ENCODE measurements at places on chromosomes 3 and 15.

DNA sequence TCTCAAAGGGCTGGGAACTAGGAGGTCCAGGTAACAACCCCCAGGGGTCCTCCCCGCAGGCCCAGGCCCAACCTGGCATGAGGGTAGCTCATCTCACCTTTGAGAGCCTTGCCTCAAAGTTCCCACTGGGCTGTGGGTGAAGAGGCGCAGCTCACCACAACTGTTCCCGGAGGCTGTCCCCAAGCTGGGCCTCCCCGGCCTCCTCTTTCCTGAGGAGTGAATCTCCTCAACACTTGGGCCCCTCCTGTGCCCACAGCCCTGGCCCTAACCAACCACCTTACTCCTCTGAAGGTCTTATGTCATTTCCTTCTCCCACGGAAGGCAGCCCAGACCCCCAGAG lies 27.5 kb upstream of the CORO2B start:
- no peak for DNase-seq

DNA sequence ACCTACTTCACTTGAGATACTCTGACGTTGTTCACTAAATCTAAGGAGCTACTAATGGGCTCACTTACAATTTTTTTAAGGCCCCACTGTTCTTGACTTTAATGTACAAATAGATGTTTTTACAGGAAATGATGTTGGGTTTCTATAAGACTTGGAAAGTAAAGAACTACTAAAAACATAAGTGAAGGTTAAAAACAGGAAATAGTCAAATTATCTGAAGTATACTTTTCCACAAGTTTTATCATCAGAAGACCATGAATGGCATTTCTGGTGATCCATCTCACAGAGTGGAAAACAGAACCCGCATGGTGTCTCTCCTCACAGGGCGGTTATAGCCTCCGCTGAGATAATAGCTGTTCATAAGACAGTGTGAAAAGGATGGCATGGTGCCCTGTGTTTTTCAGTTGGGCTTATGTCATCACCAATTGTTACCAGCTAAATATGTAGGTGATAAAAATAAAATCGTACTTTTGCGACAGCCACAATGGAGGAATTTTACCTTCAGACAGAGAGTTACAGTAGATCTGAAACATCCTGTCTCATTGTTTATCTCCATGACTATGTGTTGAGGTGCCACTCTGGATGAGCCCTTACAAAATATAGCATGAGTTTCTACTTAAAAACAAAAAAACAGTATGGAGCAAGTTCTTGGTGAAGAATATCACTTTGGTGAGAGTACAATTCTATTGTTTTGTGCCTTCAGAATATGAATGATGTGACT lies 462.4 kb downstream of the RAP2B start:
- no peak for DNase-seq

- no peak for DNase-seq
Measured at GRCh38 chr3:74107451-74107850, 482.7 kb upstream of the PDZRN3 start.

GRCh38 chr15:74817370-74817737 lies 4.7 kb downstream of the LMAN1L start:
- DNase-seq = no peak

DNA sequence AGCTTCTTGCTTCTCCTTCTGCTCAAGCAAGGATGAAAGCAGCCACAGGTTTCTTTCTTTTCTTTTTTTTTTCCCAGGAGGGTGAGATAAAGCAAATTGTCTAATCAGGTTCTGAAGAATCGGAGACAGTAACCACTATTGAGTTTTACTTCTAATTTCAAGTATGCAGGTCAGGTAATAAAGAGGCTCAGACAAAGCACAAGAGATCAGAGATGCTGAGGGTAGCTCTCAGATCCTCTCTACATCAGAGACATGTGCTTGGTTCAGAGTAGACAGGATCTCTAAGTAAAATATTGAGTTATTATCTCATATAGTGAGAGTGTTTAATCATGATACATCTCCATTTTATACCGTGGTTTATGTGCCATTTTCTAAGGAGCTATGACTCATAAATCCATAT lies 168.5 kb downstream of the NFKBIZ start:
- DNase-seq = no peak

- no peak for DNase-seq
Measured at GRCh38 chr15:77839456-77839855, 206.7 kb upstream of the LINGO1 start.

GRCh38 chr3:99499235-99500158 lies 138.9 kb upstream of the COL8A1 start:
- peak; percentile 31 for DNase-seq

DNA sequence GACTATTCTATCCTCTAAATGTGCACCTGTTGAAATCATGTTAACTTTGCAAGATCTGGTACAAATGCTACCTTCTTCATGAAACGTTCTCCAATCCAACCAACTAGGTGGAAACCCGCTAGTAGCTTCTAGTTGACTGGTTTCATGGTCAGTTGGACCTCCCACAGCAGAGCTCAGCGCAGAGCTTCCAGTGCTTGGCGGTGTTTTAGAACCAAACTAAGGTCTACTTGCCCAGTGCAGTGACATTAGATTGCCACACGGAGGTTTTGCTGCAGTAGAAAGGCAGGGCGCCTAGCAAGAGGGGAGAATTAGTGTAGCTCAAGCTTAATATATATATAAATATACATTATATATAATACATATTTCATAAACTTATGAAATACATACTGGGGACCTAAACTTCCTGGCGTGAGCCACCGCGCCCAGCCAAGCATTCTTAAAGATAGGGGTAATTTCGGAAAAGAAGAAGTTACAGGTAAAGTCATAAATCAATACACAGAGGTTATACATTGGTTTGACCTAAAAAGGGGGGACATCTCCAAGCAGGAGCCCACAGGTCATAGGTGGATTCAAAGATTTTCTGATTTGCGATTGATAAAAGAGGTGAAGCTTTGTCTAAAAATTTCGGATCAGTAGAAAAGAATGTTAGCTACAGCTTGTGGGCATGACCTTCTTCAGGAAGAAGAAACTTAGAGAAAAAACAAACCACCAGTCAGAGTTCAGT lies 2.1 kb upstream of the OXSR1 start:
- DNase-seq = no peak

- no peak for DNase-seq
Measured at GRCh38 chr3:16999871-17000270, 115.1 kb downstream of the PLCL2 start.

GRCh38 chr15:70766597-70766996 lies 3.2 kb upstream of the UACA start:
- no peak for DNase-seq

GRCh38 chr3:184110316-184110725 lies 13.5 kb downstream of the HTR3E start:
- DNase-seq = no peak

DNA sequence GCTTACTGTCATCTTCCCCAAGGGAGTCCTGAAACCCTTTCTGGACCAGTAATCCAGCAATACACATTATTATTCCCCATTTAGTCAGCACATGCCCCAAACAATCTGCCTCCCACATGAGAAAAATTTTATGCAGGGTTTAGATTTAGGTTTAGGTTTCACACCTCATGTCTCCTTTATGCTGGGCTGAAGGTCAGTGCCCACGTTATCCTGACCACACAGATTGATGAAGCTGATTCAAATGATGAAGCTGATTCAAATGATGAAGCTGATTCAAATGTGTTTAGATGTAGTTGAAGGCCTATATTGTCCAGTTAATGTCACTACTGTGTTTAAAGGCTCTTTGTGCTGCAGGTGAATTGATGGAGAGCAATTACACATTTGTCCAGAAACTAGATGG lies 18.1 kb upstream of the ZBED2 start:
- DNase-seq = no peak

DNA sequence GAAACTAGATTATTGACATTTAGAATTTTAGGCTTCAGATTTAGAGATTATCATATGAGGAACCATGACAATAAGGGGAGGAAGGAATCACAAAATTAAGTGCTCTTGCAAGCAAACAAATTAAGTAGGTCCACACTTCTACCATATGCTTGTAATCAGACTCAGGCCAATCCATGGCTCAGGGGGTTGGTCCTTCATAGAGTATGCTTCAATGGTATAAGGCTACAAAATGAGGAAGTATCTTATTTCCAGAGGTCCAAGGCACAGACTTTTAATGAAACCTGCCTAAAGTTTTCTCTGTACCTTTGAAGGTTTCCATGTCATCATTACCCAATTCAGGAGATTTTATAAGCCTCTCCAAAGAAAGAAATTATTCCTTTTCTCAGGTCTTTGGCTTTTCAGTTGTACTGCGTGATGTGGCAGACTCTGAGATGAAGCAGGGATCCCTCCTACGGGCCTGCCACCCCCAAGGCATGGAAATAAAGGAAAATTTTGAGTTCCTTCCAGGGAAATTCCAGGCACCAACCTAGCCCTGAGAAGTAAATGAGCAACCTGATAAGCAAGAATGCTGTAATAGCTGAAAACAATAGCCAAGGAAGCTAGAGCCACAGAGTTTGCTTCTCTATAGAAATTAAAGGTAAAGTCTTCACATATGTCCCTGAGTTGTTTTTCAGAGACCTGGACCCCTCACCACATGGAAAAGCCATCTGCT lies 36.3 kb downstream of the SERPINI2 start:
- DNase-seq = no peak

DNA sequence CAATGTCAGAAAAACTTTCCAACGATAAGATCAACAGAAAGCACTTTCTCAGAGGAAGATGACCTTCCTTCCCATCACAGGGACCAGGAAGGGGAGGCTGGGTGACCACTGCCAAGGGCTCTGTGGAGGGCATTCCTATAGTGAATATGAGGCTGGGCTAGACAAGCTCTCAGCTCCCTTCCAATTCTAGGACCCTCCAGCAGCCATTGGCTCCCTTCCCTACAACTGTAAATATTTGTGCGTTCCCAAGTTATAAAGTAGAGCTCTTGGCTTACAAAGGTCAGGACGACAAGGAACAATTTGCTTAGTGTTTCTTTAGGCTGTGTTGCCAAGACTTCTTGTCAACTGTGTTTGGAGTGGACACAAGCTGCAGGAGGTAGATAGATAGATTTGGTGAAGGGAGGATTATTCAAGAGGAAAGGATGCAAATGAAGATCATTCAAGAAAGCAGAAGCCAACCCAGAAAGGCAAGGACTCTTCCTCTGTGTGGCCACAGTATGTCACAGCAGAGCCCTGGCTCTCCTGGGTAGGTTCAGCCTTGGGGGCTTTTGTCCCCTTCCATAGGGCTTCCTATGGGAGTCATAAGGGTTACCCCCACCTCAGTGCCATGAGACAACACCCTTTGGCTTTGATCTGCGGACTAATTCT lies 223.6 kb upstream of the TLE3 start:
- no peak for DNase-seq

GRCh38 chr3:60633644-60634043 lies 617.6 kb downstream of the FHIT start:
- no peak for DNase-seq

DNA sequence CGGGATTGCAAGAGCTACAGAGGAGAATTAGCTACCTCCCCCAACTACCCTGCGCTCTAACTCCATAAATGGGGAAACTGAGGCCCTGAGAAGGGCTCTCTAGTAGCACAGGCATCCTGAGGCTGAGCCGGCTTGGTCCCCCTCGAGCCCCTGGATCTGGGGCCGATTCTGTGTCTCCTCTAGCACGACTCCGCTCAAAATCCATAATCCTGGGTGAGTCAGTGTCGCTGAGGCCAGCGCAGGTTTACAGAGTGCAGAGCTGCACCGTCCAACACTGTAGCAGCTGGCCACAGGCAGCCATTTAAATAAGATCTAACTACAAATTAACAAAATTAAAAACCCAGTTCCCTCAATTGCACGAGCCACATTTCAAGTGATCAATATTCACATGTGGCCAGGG lies 10.8 kb downstream of the GATA2 start:
- DNase-seq = no peak

DNA sequence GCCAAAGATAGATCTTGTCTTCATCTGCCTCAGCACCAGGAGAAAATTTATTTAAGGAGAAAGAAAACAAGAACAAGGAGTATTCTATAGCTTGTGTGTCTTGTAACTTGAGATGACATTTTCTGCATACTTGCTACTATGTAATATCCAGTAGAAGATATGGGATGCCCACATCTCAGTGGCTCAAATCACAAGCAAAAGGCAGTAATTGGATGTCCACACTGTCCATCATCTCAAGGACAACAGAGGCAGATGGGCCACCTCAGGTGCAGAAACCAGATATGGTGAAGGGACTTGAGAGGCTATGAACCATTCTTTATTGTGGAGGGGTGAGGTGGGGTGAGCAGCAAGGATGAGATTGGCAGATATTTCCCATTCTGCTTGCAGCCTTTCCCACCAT lies 309.0 kb downstream of the GBE1 start:
- DNase-seq = no peak

Data from neural crest cell (in vitro differentiated cells).